ENCODE measurements at places on chromosomes 1 and 21.

DNA sequence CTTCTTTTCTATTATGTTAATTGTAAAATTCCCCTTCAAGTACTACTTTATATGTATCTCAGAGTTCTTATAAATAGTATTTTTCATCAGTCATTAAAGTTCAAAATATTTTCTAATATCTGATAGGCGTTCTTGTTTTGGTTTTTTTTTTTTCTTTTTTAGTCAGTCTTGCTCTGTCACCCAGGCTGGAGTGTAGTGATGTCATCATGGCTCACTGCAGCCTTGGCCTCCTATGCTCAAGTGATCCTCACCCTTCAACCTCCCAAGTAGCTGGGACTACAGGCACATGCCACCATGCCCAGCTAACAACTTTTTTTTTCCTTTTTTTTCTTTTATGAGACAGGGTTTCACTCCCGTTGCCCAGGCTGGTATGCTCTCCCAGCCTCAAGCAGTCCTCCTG, 27.3 kb downstream of the AGMAT start:
- DNase-seq: no peak

- no peak for DNase-seq
These were observed 89.2 kb upstream of the CCDC190 start for GRCh38 chr1:162950187-162950586.

- no peak for DNase-seq
These were observed 11.0 kb upstream of the NBL1 start for GRCh38 chr1:19633106-19633505.

DNA sequence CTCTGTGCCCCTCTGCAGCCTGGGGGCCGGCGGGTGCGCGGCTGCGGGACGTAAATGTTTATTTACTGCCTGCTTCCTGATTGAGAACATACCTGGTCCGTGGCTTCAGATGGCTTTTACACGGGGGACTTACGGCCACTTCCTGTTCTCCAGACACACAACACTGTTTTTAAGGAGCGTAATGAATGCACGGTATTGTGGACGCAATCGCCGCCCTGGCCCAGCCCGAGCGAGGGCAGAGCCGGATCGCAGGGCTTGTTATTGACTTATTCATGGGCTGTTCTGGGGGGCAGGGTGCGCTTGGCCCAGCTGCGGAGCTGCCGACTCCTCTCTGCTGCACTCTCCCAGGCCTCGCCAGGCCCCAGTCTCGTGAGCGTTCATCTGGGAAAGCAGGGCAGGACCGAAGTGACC, 52.8 kb upstream of the ACTRT2 start:
- DNase-seq: no peak

GRCh38 chr1:153490272-153491051, 30.0 kb upstream of the S100A7 start:
- no peak for DNase-seq

Data from GM20000 (cell line).